Activated CD4-positive, alpha-beta T cell treated with anti-CD3 and anti-CD28 coated beads, Interleukin-2, amount 50 U/mL, for 48 hours (primary cell): ENCODE measurements at places on chromosomes 16 and 17.

DNA sequence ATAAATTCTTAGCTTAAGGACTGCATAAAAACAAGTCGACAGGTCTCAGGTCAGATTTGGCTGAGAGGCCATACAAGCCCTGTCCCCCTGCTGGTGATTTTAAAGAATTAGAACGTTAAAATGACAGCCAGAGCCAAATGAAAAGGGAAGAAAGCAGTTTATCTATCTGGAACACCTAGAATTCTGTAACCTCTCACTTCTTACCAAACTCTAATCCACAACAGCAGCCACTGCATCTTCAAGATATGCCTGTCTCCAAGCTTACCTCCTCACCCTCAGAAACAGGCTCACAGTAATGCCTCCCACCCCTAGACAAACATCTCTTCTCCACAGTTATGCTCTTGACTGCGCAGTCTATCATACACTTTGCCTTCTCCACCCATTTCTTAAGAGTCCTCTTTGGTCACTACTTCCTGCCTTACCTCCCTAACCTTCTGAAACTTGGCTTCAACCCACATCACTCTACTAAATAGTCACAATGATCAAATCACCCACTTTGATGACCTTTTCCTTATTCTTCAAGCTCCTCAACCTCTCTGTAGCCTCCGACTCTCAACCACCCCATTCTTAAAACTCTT is 14.2 kb downstream of the ANKFY1 start:
- no peak for DNase-seq

GRCh38 chr16:51747329-51747728 is 596.3 kb upstream of the SALL1 start:
- DNase-seq, result no peak

DNA sequence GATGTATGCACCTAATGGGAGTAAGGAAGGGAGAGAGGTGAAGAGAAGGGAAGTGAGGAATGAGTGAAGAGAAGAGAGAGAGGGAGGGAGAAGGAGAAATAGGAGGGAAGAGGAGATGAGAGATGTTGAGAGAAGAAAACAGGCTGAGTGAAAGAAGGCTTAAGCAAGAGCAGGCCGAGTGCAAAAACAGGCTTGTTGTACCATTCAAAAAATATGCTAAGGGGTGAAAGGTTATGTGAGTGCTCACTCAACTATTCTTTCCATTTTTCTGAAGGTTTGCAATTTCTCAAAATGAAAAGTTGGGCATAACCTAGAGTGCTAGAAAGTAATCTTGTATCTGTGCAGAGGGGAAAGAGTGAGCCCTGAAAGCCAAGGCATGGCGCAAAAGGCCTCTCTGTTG is 22.9 kb downstream of the RPGRIP1L start:
- DNase-seq, result no peak

GRCh38 chr17:36092230-36092629 is 2.3 kb upstream of the CCL3 start:
- peak; percentile 62 for DNase-seq

DNA sequence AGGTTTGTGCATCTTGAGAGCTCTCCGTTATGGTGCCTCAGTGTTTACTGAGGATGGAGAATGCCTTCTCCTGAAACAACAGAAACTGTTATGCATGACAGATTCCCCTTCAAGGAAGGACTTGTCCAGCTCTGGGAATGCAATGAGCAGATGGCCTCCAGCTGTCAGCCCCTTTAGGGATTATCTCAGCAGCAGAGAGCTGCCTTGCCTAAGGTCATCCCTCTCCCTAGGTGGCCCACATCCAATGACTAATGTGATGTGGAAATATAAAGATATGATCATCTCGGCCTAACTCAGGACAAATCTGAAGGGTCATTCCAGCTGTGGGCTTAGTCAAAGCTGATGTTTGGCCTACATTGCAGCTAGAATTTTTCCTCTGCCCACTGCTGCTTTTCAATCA is 214.3 kb upstream of the N4BP1 start:
- no peak for DNase-seq

GRCh38 chr17:18954321-18954720 is 2.4 kb downstream of the SLC5A10 start:
- no peak for DNase-seq

- no peak for DNase-seq
Observed at GRCh38 chr17:32239456-32239855, 26.2 kb upstream of the RHBDL3 start.

DNA sequence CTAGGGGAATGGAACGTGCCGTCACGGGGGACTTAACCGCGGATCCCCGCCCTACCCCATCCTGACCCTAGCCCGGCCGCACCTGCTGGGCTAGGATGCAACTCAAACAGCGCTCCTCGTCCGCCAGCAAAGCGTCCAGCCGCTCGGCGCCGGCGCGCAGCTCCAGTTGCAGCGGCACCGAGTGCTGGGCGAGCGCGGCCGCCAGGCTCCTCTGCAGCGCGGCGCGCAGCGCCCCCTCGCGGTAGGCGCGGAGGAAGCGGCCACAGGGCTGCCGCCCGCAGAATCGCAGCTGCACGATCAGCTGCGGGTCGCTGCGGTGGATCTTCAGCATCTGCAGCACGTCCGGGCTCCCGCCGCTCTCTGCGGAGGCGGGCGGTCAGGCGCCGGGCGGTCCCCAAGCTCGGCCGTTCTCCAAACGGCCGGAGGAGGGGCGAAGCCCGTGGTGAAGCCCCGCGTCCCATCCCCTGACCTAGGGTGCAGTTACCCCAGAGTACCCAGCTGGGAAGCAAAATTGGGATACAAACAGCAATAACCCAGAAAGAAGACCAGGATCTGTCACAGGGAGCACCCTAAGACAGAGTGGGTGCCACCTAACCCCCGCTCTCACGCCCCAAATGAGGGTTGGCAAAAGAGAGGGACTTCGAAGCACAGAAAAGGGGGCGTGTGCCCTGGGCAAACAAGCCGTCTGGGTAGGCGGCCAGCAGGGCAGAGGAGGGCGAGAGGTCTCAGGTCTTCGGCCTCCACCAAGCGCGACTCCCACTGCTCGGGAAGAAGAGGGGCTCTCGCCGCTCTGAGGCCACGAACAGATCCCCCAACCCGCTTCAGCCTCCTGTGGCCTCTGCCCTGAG is 4.2 kb downstream of the TRADD start:
- peak; percentile 82 for DNase-seq

GRCh38 chr16:82298472-82298871 is 128.4 kb upstream of the MPHOSPH6 start:
- no peak for DNase-seq

GRCh38 chr16:65394281-65394680 is 272.4 kb upstream of the CDH11 start:
- no peak for DNase-seq

DNA sequence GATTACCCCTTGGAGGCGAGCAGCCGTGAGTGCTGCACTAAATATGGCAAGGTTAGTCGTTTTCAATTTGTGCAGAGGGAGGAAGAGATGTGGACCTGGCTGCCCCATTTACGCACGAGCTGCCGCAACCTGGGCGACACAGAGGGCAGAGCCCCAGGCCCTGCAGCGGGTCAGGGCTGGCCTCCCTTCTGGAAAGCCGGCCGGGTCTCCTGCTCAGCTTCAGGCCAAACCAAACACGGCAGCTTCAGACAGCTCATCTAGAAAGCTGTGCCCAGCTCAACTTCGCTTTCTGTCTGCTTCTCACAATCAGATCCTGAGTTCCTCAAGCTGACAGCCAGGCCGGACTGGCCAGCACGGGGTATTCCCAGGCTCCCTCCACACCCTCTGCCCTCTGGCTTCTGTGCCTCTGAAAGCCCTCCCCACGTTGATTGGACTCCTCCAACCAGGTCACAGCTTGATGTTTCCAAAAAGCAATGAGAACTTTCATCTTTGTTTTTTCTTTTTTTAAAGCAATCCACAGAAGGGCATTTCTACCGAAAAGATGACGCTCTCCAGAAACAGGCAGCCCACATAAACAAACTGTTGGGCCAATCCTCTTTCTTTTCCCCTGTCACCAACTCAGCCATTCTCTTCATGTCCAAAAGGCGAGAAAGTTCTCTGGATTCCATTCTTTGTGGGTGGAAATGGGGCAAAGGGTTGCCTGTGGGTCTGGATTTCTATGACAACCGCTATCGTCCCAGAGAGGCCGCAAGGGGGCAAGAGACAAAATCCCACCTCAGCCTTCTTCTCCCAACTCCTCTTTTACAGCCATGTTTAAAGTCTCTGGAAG is 189.0 kb downstream of the ZFHX3 start:
- DNase-seq, result no peak

GRCh38 chr16:64534180-64534780 is 587.6 kb downstream of the CDH11 start:
- DNase-seq, result no peak

DNA sequence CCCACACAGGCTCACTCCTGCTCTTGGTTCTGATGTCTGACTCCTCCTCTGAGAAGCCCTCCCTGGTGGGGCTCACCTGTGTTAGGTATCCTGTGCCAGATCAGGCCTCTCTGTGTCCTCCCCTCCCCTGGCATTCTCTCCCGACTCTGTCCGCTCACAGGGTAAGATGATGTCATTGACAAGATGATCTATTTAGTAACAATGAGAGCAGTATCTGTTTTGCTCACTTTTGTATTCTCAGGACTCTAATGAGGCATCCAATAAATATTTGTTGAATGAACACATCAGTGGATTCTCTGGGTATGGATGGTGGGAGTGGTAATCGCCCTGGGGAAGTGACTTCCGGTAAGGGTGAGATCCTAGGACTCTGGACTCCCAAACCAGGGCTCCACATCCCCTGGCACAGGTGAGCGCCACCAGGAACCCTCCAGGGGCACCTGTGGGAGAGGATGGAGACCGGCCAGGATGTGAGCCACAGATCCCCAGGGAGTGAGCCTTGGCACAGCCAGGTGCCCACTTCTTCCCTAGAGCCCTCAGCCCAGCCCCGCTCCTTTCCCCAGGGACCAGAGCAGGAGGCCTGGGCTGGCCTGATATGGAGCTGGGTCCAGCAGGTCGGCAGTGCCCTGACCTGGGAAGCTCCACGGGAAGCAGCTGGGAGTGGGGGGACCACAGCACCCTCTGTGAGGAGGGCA is 5.4 kb upstream of the HAP1 start:
- DNase-seq, result no peak

DNA sequence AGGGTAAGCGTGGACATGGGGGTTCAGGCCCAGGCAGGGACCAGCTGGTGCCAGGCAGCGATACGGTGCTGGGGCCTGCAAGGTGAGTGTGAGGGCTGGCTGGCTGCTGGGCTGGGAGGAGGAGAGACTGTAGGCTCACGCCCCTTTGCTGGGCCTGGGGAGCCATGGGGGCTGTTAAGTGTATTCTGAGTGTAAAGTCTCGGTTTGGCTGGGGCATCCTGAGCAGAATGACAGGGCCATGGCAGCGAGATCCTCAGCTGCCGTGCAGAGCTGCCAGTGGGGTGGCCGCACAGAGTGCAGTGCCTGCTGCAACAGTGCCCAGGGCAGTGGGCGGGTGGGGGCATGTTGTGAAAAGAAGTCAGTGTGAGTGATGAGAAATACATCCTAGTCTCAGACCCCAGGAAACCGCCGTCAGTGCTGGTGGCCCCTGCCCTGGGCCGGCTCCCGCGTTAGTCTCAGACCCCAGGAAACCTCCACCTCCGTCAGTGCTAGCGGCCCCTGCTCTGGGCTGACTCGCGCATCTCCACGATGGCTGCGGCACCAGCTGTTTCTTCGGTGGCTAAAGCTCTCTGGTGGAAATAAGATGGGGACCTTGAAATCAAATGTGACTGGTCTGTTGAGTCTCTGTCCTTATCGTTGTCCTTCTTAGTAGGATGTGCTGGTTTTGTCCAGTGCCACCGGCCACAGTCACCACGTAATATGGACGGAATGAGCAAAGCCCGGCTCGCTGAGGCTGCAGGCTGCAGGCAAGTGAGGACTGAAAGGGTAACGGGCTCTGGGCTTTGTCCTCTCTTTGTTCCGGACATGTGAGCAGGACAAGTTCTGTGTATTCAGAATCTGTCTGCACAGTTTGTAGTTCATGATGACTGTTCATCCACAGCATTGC is 22.9 kb downstream of the ACSF3 start:
- DNase-seq, result no peak

GRCh38 chr17:72404872-72405271 is 284.1 kb downstream of the SOX9 start:
- DNase-seq, result no peak

- no peak for DNase-seq
Observed at GRCh38 chr17:9339958-9340357, 235.7 kb downstream of the STX8 start.

DNA sequence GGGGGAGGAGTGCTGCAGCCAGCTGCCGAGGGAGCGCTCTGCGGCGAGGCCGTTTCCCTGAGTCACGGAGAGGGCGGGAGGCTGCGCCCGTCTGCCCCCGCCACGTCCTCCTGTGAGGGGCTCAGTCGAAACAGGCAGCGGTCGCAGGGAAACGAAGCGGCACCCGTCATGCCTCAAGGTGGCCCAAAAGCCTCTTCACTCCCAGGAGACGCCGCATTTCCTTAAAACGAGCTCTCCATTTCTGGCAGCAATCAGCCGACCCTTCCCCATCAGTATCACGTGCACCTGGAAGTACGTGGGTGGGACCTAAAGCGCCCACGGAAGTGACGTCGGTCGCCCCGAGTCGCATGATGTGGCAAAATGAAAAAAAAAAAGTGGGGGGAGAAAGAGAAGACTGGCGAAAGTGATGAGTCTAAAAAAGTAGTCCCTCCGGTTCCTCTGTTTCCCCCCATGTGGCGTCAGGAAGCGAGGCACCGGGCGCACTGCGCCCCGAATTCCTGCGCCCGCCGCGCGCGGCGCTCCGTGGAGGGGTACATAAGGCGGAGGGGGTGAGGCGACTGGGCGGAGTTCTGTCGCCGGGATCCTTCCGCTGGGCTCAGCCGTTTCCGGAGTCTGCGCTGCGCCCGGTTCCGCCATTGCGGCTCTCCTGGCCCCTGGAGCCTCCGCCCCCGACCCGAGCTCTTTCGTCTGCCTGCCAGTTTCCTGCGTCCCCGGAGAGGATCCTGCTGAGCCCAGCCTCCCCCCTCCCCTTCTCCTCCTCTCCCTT is at the start of gene CLTC:
CLTC (plus strand) TSS at position 598 of the 766 bp plus-strand sequence. CDS start 237 bp downstream, outside the sequence.
- DNase-seq, result peak; percentile 94

DNA sequence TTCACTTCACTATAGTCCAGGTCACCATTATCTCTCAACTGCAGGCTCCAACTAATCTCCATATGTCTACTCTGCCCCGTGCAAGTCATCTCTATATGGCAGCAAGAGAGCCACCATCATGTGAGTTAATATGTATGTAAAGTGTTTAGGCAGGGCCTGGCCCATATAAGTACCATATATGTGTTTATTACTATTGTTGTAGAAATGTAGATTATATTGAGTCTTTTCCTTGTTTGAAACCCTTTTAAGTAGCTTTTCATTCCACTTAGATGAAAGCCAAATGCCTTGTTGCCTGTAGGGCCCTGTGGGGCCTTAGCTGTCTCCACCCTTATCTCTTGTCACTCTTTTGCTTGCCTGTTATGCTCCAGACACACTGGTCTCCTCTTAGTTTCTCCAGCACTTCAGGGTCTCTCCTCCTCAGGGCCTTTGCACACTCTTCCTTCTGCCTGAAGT is 164.0 kb downstream of the PHKB start:
- DNase-seq, result no peak

- DNase-seq, result no peak
Observed at GRCh38 chr16:24635900-24636610, 93.4 kb upstream of the TNRC6A start.

DNA sequence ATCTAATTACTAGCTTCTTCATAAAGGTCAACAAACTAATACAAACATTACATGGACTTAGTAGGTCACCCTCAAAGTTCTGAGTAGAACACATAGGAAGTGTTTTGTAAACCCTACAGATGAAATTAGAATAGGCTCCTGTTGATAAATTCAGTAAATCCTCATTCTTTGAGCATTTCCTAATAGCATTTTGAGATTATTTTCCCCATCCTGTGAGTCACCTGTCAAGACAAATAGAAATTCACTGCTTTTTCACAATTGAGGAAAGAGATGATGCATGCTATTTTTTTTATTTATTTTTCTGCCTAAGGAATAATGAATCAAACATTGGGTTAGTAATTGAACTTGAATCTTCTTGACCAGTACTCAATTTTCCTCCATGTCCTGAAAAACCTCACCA is 666.7 kb upstream of the GOT2 start:
- DNase-seq, result no peak
